ENCODE measurements at places on chromosomes 11 and 22.
A peak's percentile ranks its signal among the peaks of the same experiment; 100 is the strongest.

GRCh38 chr11:116184763-116185162 is 588.0 kb downstream of the BUD13 start:
- no peak for DNase-seq

GRCh38 chr11:45859661-45860140 is 12.4 kb downstream of the CRY2 start:
- no peak for DNase-seq

- no peak for DNase-seq
Measured at GRCh38 chr11:76694664-76695063, 24.1 kb upstream of the LRRC32 start.

DNA sequence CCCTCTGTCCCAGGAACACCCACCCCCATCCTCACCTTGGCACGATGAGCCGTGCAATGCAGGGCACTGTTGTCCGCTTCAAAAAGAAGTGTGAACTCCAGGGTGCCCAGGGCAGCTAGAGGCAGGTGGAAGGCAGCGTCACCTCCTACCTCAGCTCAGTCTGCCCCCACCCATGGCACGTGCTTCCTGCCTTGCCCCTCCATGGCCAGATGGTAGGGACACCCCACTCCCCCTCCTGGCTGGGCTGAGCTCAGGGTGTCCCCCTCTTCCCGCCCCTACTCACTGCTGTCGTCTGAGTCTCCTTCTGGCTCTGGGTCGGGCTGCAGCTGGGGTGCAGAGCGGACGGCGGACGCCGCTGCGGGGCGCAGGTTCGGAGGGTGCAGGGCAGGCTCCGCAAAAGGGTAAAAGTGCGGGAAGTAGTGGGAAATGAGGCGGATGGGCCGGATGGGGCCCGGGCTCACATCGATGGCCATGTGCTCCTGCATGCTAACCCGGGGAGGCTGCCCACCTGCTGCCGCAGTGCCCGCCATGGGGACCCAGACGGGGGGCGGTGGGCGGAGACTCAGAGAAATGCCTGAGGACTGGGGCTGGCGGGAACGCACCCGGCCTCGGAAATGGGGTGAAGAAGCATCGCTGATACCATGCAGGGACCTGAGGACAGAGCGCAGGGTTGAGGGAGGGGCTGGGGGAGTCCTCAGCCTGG is 9.1 kb downstream of the NDUFV1 start:
- DNase-seq, result no peak

DNA sequence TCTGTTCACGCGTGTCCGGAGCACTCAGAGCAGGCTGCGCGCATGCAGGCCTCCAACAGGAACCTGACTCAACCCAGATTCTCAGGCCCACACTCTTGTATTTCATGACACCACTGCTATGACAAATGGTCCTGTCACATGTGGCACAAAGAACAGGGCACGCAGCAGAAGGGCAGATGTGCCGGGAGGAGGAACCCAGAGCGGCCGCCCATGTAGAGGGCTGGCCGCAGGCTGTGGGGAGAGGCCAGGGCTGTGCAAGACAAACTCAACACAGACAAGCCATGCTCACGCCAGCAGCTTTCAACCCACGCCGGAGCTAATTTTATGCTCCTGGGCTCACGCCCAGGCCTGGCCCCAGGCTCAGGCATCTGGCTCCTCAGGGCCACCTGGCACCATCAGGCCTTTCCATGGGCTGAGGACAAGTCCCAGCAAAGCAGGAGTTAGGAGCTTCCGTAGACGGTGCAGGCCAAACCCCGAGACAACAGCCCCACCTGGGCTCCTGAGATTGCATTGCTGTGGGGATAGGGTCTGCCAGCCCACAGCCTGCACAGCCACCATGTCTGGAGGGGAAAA is 40.0 kb downstream of the DUSP8 start:
- DNase-seq, result no peak

DNA sequence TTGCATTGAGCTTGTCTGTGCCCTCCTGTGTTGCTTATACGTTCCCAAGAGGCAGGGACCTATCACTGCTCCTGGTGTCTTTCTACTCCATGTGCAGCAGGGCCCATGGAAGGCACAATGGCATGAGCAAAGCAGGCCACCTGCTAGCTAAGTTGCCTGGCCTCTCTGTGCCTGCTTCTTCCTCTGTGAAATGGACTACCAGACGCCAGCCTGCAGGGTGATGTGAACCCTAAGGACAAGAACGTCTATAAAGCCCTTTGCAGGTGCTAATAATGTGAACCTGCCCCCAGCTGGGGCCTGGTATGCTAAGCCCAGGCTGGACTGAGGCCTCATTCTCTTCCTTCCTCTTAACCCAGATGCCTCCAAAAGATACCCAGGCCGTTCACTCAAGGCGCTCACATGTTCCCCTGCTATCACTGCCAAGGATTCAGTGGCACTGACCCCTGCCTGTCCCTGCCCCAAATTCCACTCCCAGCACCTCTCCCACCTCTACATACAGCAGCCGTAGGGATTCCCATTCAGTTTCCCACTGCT is 4.0 kb downstream of the GUCD1 start:
- DNase-seq, result no peak

DNA sequence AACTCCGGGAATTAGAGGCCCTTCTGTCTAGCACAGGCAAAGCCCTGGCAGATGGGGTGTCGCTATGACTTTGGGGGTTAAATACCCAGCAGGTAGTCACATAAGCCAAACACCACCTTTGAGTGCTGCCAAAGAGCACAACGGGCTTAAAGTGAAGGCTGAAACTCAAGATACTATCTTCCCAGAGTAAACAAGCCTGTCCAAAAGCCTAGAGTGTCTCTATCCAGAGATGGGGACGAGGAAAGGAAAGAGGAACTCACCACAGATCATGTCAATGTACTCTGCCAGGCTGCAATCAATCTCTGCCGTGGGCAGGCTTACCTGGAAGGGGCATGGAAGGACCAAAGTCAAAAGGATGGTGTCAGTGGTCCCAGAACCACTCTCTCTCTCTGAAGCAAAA is 14.5 kb downstream of the TMEM25 start:
- no peak for DNase-seq

GRCh38 chr11:94638902-94639373 is 71.8 kb downstream of the PIWIL4 start:
- peak; percentile 45 for DNase-seq

GRCh38 chr11:85628771-85629341 is 463 bp downstream of the TMEM126B start:
- DNase-seq, result no peak

DNA sequence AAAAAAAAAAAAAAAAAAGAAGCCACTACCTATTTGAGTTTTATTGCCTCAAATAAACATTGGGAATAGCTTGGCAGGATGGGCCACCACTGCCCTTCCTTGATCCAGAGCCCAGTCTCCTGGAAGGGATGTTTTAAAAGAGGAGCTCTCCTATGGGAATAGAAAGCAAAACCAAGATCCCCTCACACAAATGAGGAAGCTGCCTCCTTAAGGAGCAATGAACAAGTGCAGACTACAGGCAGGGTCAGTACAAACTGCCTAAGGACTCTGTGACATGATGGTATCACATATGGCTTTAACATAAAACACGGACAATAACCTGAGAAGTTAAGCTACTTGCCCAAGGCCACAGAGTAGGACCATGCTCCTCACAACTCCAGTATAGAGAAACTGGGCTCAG is 120.8 kb downstream of the NAT10 start:
- no peak for DNase-seq

DNA sequence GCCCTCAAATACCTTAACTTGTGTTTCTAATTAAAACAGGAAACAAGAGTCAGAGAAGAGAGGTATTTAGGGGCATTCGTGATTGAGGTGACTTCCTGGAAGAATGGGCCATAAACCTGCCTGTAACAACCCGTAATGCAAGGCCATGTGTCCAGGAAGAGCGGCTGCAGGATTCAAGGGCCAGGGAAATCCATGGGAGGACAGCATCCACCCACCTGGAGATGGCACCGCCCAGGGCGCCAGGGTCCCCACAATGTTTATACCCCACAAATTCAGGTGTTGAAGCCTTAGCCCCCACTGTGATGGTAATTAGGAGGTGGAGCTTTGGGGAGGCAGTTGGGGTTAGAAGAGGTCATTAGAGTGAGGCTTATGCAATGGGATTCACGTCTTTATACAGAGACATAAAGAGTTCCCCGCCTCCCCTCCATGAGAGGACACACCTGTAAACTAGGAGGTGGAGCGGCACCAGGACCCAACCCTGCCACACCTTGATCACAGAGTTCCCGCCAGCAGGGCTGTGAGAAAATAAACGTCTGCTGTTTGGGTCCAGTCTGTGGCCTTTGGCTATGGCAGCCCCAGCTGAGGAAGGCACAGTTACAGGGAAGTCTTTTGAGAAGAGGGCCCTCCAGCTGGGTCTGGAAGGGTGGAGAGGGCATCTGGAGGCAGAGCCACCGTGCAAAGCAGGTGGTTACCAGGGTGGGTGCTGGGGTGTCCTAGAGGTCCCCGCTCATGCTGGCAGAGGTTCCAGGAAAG is 1394.3 kb downstream of the TBC1D22A start:
- no peak for DNase-seq

GRCh38 chr11:46271875-46272815 is 5.3 kb upstream of the CREB3L1 start:
- no peak for DNase-seq

DNA sequence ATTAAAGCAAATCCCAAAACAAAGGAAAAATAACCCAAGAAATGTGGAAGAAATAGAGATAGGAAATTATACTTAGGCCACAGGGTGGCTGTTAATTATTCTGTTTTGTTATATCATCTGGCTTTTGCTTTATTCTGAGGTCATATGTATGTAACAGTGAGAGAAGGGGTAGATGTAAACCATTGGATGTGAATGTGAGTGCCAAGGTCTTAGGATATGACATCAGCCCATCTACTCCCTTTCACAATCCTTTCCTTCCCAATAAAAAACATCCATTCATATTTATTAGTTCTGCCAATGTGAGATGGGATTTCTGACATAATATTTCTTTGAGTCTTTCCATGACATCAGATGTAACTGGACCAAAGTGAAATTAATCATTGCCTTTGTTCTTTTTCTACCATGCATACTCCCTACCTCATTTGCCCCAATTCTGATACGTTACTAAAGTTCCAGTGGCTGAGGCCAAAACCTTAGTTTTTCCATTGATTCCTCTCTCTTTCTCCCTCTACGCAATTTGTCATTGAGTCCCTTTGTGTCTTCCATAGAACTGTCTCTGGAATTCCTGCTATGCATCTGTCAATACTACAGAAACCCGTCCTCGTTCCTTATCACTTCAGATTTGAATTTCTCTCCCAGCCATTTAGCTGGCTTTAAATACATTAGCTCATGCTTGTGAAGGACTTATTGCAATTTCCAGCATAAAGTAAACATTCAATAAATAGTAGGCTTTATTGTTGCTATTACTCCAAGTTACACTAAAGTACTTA is 170.3 kb downstream of the ARHGAP42 start:
- no peak for DNase-seq

DNA sequence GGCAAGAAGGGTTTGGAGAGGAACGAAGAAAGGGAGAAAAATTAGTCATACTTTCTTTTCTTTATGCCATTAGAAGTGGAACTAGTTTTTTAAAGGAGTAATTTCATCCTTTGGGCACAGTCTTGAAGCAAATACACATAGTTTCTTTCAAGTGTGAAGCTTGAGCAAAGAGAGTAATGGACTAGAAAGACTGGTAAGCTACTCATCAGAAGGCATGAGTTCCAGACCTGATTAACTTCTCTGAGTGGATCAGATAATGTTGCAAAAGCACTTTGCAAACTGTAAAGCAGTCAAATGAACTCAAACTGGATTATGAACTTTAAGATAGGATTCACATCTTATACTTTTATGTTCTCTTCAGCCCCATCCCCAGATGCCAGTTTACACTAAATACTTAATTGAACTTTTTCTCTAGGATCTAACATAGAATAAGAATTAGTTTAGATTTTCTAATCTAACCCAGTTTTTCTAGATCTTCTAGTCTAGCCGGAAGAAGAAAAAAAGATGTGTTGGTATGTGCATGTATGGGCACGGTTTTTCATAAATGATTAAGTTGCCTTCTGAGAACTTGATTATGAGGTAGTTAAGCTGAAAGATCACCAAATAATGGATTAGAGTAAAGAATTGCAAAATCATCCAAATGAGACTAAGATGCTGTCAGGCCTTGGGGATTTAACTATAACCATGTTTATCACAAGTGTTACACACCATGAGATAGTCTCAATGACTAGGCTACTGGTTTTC is 2.5 kb downstream of the DDIAS start:
- no peak for DNase-seq

- DNase-seq, result peak; percentile 75
Measured at GRCh38 chr22:44685384-44686056, 16.5 kb upstream of the PRR5 start.

- peak; percentile 88 for DNase-seq
Measured at GRCh38 chr11:130861902-130862860, 54.1 kb downstream of the SNX19 start.

DNA sequence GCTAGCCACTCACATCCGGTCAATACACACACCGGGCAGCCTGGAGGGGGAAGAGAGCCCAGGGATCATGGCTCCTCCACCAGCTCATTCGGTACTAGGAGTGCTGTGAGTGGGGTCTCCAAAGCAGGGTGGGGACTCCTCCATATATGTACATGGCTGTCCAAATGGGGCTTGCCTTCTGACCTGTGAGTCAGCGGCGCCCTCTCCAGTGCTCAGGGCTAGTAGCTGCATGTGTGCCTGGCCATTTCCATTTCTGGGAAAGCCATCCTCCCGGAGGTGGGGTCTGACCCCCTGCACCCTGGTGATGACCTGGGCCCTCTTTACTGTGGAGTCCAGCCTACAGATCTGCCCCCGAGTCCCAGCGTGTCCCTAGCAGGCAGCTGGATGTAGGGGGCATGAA is 181.9 kb downstream of the CEP164 start:
- DNase-seq, result no peak
